ENCODE measurements at places on chromosomes 16 and 17.

DNA sequence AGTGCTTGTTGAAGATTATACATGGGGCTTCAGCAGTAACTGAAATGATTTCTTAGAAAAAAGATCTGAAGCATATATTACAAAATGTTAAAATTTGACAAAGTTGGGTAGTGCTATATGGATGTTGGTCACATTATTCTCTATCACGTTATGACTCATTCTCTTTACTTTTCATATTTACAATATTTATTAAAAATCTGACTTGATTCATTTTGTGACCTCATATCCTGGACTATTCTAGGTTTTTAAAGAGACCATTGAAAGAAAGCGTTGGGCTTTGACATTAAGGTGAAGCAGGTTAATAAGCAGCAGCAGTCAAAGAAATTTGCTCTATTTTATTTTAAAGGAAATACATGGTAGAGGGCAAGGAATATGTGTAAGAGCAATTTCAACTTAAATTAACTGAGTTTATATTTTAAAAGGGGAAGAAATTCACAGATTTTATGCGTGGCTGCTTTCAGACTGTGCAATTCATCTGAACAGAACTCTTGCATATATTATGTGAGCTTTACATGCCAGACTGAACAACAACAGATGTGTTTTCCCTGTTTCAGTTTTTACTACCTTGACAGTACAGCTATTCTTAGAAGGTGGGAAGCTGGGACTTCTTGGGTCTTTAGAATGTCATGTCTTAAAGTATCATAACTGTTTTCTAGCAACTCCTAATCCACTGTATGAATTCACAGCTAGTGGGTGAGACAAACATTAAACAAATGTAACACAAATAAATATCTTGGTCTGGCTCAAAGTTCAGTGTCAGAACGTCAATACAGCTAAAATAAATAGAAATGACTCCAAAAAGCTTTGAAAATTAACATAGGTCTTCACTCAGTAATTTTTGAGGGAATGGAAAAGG, 10.4 kb upstream of the FAM20A start:
- no peak for DNase-seq

- no peak for DNase-seq
These were observed 160.9 kb downstream of the SLC39A11 start for GRCh38 chr17:72931635-72932034.

DNA sequence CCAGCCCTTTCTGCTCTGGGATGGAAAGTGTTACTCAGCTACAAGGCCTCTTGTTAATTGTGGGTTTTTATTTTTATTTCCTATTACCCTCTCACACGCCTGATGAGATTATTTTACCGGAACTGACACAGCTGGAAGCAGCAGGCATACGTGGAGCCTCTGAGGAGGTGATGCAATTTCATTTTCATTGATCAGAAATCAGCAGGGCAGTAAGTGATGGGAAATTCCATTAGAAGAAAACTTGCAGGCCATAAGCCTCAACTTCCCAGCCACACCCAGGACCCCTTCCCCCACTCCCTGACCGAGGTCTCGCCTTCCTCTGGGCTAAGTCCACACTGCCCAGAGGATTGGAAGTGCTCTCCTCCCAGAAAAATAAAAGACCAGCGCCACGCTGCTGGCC, 69.7 kb downstream of the ZFHX3 start:
- no peak for DNase-seq

DNA sequence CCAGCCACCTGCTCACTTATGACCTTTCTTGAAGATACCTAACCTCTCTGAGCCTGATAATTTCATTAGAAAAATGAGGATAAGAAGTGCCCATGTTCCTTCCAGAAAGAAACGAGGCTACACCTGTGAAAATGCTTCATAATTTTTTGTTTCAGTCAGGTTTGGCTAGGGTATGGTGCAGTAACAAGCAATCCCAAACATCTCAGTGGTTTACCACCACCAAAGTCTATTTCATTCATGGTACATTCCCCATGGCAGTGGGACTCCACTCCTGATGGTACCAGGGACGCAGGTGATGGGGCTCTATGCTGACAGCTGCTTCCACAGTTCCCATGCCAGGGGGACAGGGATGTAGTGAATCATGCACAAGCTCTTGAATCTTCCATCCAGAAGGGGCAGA, 147.6 kb upstream of the CES5A start:
- no peak for DNase-seq

DNA sequence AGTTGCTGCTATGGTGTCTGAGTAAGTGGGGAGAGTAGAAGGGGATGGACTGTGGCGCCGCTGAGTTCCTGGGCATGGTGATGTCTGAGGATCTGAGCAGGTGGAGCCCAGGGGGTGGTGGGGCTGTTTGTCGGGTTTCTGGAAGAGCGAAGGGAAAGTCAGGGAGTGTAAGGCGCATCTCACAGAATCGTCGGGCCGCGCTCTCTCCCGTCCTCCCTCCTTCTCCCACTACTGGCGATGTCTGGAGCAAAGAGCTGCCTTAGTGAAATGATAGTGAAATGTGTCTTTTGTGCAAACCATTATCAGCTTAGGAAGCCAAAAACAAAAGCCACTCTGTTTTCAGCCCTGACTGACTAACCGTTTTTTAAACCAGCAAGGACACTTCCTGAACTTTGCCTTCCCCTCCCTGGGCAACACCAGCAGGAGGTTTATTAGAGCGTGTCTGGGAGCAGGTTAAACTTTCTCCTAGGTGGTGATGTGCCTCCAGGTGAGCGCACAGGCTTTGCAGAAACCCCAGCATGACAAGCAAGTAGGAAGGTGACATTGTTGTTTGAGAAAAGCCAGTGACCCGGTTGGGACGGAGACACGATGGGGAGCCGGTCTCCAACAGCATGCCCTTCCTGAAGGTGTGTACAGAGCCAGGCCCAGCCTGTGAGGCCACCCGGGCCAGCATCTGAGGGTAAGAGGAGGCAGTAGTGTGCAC, 49.1 kb downstream of the RAB11FIP3 start:
- no peak for DNase-seq

GRCh38 chr16:51755039-51755501, 604.0 kb upstream of the SALL1 start:
- DNase-seq = peak; percentile 27

- no peak for DNase-seq
These were observed 4.4 kb downstream of the EPN3 start for GRCh38 chr17:50536683-50537646.

DNA sequence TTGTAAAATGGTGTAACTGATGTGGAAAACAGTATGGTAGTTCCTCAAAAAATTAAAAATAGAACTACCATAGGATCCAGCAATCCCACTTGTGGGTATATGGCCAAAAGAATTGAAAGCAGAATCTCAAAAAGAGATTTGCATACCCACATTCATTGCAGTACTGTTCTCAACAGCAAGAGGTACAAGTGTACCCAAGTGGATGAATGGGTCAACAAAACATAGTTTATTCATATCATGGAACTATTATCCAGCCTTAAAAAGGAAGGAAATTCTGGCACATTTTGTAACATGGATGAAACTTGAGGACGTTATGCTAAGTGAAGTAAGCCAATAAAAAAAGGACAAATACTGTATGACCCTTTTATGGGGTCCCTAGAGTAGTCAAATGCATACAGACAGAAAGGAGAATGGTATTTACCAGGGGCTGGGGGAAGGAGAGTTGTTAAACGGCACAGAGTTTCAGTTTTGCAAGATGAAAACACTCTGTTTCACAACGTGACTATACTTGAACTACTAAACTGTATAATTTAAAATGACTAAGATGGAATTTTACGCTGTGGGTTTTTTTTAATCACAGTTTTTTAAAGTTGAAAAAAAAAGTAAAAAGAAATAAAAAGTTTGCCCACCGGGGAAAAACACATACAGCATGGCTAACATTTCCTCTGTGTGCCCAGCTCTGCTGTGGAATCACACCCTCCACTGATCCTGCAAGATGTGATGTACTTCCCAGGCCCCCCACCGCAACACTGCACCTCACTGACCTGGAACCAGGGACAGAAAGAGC, 6.1 kb downstream of the TVP23A start:
- DNase-seq = no peak

- DNase-seq = no peak
These were observed 9.9 kb downstream of the CYGB start for GRCh38 chr17:76527430-76528111.

DNA sequence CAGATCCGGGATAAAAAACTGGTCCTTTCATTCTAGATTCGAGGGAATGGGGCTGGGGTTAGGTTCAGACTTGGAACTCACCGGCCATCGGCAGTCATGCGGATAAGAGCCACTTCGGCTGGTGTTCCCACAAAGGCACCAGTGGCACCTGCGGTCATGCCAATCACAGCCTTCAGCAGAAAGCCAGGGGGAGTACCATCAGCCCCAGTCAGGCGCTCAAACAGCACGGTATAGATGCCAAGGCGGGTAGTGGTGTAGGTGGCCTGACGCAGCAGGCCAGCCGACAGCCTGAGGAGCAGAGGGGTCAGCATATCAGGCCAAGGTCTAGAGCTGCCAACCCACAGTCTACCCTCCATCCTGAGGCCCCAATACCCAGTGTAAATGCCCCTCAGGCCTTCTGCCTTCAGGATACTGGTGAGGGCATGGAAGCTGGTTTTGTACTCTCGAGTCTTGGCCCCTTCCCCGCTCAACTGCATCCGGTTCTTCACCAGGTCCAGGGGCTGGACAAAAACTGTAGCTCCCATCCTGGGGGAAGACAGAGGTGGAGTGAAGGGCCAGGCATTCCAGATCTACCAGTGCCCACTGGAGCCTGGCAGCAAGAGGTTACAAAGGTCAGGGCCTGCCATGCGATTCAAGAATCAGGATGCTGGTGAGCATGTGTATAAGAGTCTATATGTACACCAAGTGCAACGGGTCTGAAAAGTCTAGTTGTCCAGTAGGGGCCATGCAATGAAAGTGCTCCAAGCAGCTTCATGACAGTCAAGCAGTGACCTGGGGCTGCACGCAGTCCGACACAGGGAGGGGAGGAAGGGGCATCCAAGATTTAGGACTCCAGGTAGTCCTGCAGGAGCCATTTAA, 929 bp downstream of the SLC25A11 start:
- DNase-seq = no peak

DNA sequence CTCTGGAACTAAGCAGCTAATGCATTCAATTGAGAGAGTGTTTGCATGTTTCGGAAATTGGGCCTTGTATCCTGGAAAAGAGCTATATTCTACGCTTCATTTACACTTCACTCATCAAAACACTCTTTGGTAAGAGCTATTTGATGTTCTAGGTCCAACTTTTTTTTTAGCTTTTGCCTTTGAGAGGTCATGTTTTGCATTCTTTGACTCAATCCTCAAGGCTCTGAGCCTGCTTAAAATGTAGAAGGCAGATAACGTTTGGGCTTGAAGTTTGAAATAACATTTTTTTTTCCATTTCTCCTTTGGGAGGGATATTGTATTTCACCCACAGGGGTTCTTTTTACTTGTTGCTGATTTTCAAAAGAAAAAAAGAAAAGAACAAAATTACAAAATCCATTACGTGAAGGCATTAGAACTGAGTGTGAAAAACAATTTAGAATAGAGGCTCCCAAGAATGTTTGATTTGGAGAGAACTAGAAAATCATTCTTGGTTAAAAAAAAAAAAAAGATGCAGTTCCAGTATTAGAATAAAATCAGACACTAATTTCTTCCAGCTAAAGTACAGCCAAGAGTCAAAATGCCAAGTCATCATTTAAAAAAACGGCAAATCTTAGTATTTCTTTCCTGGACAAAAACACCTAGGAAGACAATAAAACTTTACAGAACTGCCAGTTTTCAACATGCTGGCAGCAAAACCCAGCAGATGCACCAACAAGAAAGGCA, 268.5 kb downstream of the GRIN2A start:
- no peak for DNase-seq

- peak; percentile 83 for DNase-seq
These were observed 80.3 kb downstream of the PARN start for GRCh38 chr16:14549789-14550153.

DNA sequence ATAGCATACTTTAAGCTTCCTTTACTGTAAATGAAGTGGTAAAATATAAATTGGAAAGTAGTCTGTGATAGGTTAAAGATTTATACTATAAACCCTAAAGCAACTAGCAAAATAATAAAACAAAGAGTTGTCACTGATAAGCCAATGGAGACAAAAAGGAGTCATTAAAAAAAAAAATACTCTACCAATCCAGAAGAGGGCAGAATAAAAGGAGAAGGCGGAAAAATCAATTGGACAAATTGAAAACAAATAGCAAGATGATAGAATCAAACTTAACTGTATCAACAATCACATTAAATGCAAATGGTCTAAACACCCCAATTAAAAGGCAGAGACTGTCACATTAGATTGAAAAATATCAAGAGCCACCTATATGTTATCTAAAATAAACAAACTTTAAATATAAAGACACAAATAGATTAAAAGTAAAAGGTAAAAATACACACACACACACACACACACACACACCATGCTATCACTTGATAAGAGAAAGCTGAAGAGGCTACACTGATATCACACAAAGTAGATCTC, 71.8 kb downstream of the CACNG1 start:
- DNase-seq = no peak

DNA sequence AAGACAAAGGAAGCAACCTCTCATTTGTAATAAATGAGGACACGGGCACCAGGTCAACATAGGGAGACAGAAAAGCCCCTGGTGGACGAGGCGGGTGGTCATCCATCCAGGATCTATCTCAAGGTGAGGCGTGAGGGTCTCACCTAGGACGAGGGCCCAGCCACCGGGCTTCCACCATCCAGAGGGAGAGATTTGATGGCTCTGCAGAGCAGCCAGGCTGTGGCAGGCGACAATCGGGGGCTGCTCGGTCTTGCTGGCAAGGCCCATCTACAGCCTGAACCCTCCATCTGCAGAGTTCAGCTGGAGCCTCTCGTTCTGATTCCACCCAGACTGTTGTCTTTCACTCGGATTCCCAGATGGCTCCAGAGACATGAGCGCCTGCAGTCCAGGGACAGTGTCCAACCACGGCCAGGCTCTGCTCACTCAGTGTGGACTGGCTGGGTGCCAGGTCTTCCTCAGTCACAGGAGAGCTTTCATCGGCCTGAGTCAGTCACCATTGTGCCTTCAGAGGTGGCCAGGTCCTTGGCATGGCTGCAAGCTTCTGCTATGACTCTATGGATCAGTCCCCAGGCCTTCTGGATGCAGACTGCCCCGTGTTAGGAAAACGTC, 5.9 kb downstream of the LITAFD start:
- DNase-seq = no peak

DNA sequence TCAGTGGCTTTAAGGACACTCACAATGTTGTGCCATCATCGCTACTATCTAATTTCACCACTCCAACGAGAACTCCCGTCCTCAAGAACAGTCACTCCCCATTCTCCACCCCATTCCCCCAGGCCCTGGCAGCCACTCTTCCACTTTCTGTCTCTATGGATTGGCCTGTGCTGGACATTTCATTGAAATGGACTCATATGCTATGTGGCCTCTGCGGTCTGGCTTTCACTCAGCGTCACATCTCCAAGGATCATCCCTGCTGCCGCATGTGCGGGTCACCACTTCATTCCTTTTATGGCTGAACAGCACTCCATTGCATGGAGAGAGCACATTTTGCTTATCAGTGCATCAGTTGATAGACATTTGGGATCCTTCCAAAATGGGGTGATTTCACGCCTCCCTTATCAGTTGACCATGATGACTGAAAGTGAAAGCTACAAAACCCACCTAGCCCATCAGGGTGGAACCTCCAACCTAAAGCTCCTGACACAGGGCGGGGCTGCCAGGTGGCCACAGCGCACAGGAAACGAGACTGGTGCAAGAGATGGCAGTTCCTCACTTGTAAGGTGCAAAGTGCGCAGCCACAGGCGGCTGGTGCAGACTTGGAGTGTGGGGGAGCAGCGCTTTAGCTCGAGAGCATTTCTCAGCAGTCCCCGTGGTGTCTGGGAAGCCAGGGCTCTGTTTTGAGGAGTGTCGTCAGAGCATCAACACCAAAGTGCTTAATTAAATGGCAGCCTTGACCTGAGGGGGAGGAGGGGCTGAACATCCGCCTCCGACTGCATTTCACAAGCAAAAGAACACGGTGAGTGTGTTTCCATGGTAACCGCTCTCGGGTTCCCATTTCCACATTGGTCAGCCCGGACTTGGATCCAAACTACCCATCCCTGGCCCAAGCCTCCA, 23.8 kb downstream of the COTL1 start:
- no peak for DNase-seq

Data from NCI-H2081 (cell line).